ENCODE measurements at places on chromosomes 4 and X. TPM values are rescaled to one million over a fixed set of nuclear protein-coding genes. Genes with fewer than 3 reads are reported as not detected.

The PAK3 gene
- polyA plus RNA-seq, result not detected

- no peak for DNase-seq
These were observed 83.4 kb upstream of the PACRGL start for GRCh38 chr4:20616848-20617247.

DNA sequence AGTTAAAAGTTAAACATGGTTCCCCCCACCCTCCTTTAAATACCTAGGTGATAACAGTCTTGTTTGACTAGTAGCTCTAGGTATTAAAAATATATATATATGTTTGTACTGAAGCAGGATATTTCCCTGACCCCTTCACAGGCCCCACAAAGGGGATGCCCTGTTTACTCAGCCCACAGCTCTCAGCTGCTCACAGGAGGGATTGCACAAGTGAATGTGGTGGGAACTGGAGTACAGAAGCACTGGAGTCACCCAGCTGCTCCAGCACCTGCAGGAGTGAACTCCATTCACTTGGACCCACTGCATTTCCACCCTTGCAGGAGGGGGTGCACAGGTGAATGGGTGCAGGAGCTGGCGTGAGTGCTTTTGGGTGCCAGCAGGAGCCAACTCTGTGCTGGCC is 99.3 kb upstream of the TLR3 start:
- DNase-seq, result peak; percentile 20

- no peak for DNase-seq
These were observed 72.2 kb upstream of the STOX2 start for GRCh38 chr4:183832776-183833450.

DNA sequence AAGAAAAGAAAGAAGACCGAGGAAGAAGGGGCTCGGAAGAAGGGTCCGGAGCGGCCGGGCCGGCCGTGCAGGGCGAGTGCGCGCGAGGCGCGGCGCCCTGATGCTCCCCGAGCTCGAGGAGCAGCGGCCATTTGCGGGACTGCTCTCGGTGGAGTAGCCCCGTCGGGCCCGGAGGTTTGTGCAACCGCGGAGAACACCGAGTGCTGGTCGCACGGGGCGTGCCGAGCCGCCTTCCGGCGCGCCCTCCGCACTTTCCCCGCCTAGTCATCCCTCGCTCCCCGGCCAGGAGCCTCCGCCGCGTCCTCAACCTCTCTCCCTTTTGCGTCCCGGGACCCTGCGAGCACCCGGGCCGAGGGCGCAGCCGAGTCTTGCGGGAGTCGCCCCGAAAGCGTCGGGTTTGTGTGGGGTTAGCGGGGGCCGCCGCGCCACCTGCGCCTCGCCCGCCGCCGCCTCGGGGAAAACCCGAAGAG is 127.4 kb downstream of the LAS1L start:
- DNase-seq, result no peak

DNA sequence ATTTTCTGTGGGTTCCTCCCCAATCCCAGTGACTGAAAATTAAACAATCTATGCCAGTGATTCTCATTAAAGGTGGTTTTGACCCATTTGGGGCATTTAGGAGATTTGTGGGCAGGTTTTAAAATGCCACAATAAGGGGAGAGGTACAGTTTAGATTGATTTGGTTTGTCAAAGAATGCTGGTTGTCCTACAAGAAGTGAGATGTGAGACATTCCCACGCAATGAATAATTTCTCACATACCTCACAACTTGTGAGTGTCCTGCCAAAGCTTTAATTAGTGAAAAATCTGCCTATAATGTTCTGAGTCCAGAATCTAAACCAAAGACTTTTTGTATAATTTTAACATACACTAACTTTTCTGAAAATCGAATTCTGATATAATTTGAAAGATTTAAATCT is 199.4 kb downstream of the MAPK10 start:
- no peak for DNase-seq
